ENCODE measurements at places on chromosomes 7 and 10.

- no peak for DNase-seq
Observed at GRCh38 chr7:82676777-82677463, 233.3 kb upstream of the CACNA2D1 start.

- no peak for DNase-seq
Observed at GRCh38 chr7:23788843-23789242, 78.8 kb downstream of the STK31 start.

GRCh38 chr7:148700661-148701064 is 2.0 kb downstream of the CUL1 start:
- no peak for DNase-seq

DNA sequence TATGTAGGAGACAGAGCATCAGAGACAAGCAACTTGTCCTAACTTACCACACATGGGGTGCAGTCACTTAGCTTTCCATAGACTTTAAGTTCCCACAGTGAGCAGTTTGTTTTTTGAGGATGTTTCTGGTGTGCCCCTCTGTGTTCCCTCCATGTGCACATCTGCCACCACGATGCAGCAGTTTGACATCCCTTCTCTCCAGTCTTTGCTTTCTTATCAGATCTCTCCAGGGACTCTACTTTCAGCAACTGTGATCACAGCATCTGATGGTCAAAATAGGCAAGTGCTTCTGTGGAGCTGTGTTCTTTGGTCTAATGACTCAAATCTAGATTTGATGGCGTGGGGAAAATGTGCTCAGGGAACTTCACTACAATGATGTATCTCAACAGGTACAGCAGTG is 96.5 kb upstream of the NAMPT start:
- DNase-seq, result no peak

GRCh38 chr7:7131273-7131672 is 51.1 kb upstream of the C1GALT1 start:
- DNase-seq, result no peak

- DNase-seq, result peak; percentile 71
Observed at GRCh38 chr7:99143853-99144672, at the start of gene SMURF1. SMURF1 (minus strand) TSS chr7:99144108; CDS start chr7:99143780, 328 bp downstream.

DNA sequence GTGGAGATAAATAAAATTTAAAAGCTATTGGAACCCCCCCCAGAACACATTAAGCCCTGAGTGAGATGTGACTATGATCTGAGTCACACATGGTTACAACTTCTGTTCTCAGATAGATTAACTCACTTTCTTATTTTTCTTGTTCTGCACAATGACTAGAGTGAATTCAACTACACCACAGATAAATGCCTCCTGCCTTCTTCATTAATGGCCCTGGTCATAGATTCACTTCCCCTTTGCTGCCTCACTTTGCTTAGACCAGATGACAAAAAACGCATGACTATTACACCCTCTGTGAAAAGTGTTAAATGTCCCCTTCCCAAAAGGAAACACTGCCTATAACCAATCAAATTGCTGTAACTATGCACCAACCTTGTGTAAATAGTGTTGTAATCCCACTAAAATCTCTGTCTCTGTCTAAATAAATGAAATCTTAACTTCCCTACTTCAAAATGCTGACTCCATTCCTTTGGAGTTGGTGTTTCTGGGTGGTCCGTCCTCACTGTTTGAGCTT is 49.4 kb downstream of the AKR1D1 start:
- DNase-seq, result peak; percentile 0

DNA sequence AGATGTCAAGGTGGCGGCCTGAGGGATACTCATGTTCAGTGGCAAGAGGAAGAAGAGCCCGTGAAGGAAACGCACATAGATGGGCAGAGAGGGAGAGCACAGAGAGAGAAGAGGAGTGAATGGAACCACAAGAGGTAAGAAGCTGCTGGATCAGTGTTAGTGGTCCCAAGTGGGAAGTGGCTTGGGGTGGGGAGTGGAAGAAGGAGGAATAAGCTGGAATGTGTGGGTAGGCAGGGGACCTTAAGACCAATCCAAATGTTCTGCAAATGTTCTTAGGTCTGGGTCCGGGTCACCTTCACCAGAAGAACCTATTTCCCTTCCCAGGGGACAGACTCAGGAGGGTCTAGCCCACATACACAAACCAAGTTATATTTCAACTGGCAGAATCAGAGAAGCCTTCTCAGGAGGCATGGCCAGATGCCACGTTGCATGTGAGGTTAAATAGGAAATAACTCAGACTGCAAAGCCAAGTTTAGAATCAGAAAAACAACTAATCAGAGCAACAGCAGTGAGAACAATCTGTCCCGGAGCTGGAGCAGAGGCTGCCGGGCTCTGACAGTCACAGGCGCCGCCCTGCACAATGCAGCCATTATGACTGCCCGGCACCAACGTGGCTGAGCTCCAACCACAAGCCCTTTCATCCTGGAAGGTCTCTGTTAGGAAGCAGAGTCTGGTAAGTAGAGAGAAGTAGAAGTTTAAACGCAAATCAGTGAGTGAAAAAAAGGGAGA is 78.6 kb upstream of the ARMC3 start:
- DNase-seq, result peak; percentile 97

DNA sequence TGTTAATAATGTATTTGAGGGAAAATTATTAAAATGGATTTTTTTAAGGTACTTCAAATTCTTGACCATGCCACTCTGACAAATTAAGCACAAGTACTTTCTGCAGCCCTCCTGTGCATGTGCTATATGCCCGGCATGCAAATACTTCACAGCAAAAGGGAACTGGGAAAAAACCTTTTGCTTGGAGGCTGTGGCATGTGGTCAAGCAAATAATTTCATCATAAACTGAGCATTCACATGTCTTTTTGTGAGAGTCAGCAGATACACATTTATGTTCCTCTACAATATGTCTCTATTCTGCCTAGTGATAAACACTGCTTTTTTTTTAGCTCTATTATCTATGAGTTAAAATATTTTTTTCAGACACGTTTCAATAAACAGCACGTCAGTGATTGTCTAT is 53.7 kb upstream of the SEMA3A start:
- no peak for DNase-seq

DNA sequence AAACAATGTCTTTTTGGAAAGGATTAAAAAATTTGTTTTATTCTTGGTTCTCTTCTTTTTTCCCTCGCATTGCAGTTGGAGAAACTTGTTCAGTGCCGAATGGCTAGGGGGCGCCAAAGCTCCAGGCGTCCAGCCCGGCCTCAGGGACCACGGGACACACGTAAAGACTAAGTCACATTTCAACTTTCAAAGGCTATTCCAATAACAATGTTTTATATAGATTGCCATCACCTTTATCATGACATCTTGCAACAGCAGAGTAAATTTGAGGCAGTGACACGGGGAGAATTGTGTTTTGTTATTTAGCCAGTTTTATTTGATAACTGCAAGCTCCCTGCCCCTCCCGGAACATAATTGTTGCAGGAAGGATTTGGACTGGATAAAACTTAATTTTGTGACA is 2.2 kb upstream of the IGFBP3 start:
- peak; percentile 74 for DNase-seq

GRCh38 chr7:65004575-65004974 is 1.9 kb downstream of the ERV3-1 start:
- DNase-seq, result no peak

DNA sequence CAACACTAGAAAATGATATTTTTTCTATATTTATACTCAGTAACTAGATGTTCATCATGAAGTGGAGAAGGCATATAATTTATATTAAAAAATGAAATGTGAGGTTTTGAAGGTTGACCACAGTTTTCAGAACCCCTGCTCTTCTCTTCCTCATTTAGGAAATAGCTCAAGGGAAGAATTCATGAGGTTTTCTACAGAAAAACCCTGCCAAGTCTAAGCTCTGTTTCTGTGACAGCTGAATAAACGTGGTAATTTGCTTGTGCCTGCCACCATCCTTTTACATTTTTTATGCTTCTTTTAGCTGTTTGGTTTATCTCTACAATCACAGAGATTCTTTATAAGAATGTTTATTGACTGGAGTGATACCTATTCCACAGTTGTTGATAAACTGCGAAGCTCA is 630.3 kb upstream of the POT1 start:
- DNase-seq, result no peak

DNA sequence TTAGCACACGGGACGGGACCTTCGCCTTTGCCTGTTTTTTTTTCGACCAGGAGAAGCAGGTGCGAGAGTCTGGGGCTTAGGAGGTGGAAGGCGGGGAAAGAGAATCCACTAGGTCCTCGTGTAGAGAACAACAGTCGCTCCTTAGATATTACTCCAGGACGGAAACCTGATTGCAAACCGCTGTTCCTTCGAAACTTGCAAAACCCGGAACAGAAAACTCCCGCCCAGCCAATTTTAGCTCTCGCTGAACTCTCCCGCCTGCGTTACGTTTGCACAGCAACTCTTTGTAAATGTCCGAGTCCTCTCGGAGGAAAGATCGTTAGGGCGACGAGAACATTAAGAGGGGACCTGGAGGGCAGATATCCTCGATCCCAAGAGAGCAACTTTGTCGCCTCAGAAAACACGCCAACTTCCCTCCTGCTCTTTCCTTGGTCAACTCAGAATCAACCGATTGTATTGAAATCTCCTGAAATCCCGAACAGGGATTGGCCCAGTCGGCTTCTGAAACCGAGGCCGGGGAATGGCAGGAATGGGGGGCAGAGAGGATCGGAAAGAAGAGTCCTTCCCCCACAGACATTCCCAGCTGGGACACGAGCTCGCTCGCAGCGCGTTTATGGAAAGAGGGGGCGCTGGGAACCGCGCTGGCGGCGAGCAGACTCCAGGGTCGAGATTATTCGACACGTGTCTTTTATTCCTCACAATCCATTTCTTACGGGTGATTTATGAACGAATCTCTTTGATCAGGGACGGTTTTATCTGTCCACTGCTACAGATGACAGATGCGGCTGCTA is 9.9 kb downstream of the TWIST1 start:
- peak; percentile 11 for DNase-seq

DNA sequence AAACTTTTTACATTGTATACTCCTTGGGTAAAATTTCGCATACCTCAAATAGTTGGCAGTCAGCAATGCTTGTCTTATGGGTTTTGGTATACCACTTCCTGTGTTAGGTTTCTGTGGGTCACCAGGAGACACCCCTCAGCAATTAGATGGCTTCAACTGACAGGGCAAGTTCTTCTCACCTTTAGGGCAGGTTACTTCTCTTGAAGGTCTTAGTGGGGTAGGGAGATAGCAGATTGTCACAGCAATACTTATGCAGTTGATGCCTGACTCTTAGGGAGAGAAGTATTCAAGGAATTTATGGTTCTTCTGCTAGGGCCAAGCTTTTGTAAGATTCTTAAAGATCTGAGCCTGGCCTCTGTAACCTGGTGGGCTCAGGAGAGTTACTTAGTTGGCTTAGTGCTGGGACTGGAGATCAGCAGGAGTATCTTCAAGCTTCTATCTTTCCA is 42.9 kb downstream of the MKLN1 start:
- no peak for DNase-seq

GRCh38 chr10:124003481-124003870 is 89.9 kb downstream of the CHST15 start:
- no peak for DNase-seq

DNA sequence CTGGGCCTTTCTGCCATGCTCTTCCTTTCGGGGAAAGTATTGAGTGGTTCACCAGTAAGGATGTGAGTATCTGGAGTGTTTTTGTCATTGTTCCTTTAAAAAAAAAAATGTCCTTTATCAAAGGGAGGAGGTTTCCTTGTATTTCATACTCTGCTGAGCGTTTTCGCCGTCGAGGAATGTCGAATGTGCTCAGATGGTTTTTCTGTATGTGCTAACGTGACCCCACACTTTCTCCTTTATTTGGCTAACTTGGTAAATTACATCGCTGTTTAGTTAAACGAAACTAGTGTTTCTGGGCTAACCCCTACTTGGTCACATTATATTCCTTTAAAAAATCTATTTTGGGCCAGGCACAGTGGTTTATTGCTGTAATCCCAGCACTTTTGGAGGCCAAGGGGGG is 45.9 kb downstream of the INPP5A start:
- DNase-seq, result no peak

- DNase-seq, result no peak
Observed at GRCh38 chr7:30699706-30700495, 17.6 kb upstream of the CRHR2 start.
